Activated naive CD8-positive, alpha-beta T cell treated with anti-CD3 and anti-CD28 coated beads for 36 hours (primary cell): ENCODE measurements at places on chromosomes 6 and 20. TPM values are rescaled to one million over a fixed set of nuclear protein-coding genes. Genes with fewer than 3 reads are reported as not detected.

DLL1 gene
- total RNA-seq: 4.3 TPM

WFDC2 gene
- total RNA-seq: 0.98 TPM

ID4 gene
- total RNA-seq: not detected

IPCEF1 gene
- total RNA-seq: 14.2 TPM

- H3K36me3 ChIP-seq: no peaks in the 10 kb centered on the region
- peaks cover 6% of the 10 kb centered on the region for H3K27me3 ChIP-seq
- no peak overlapping the region for H3K27ac ChIP-seq
- DNase-seq: no peak
These were observed 92.1 kb upstream of the FAM184A start for GRCh38 chr6:119170447-119171087.

- no peaks in the 10 kb centered on the region for H3K36me3 ChIP-seq
- no peak for DNase-seq
- no peaks in the 10 kb centered on the region for H3K4me1 ChIP-seq
- H3K4me3 ChIP-seq: no peak overlapping the region
- H3K27ac ChIP-seq: no peak overlapping the region
These were observed 18.6 kb downstream of the KCNK17 start for GRCh38 chr6:39295611-39296011.

DNA sequence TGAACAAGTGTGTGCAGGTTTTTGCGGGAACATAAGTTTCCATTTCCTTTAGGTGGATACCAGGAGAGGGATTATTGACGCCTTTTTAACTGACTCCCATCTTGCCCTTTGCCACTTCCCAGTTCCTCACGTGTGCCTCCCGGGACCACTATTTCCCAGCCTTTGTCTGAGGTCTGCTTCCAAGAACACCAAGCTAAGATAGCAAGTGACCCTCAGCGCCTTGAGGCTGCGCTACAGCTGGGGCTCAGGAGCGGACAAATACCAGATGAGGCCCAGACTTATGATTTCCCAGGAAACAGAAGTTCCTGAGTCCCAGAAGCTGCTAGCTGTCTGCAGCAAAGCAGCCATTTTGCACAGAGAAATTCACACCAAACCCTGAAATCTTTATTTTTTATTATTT lies 216.7 kb downstream of the SYNDIG1 start:
- no peak overlapping the region for H3K4me3 ChIP-seq
- no peaks in the 10 kb centered on the region for H3K27me3 ChIP-seq
- H3K36me3 ChIP-seq: no peaks in the 10 kb centered on the region
- H3K27ac ChIP-seq: no peak overlapping the region

- H3K27ac ChIP-seq: no peak overlapping the region
- H3K4me3 ChIP-seq: no peak overlapping the region
- H3K4me1 ChIP-seq: peaks cover 25% of the 10 kb centered on the region
- H3K36me3 ChIP-seq: no peaks in the 10 kb centered on the region
These were observed 46.8 kb downstream of the LY86 start for GRCh38 chr6:6635291-6635690.

DNA sequence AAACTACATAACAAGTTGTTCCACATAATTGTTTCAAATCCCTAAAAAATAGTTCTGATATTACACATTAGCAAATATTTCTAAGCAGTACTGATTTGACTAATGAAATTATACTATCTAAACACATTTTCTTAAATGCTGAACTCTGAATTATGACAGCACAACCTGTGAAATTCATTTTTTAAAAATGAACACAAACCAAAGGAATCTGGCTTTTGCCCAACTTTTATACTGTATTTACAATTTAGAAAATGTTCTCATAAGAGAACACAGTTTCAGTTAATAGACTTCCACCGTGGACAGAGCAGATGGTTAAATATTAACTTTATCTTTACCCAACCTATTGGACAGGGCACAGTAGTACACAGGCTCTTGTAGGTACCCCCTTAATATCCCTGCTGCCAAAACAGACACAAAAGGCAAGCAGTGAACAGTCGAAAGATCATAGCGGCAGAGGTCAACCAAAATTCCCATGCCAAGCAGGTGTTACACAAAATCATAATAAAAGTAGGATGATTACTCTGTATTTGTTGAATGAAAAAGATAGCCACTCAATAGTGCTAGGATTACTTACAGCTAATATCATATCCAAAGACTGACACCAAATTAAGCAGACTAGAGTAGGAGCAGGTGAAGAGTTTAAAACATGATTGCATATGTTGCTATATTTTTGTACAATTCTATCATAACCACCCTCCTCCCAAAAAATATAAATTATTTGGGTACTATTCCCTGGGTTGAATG lies 122.5 kb downstream of the RNGTT start:
- no peaks in the 10 kb centered on the region for H3K4me1 ChIP-seq
- H3K27me3 ChIP-seq: no peaks in the 10 kb centered on the region
- peaks cover 70% of the 10 kb centered on the region for H3K36me3 ChIP-seq
- H3K27ac ChIP-seq: no peak overlapping the region
- no peak for DNase-seq

GRCh38 chr6:11833626-11834592 lies 55.3 kb upstream of the ADTRP start:
- H3K27me3 ChIP-seq: no peaks in the 10 kb centered on the region
- no peak overlapping the region for H3K27ac ChIP-seq
- H3K4me3 ChIP-seq: no peak overlapping the region

- H3K4me1 ChIP-seq: no peaks in the 10 kb centered on the region
- no peak overlapping the region for H3K27ac ChIP-seq
- no peak overlapping the region for H3K4me3 ChIP-seq
- H3K36me3 ChIP-seq: no peaks in the 10 kb centered on the region
- no peaks in the 10 kb centered on the region for H3K27me3 ChIP-seq
- DNase-seq: no peak
These were observed 620.5 kb downstream of the DOK5 start for GRCh38 chr20:55095745-55096400.

GRCh38 chr20:62446481-62446880 lies 19.1 kb upstream of the RBBP8NL start:
- no peaks in the 10 kb centered on the region for H3K4me1 ChIP-seq
- no peak overlapping the region for H3K4me3 ChIP-seq
- H3K27ac ChIP-seq: no peak overlapping the region
- H3K36me3 ChIP-seq: no peaks in the 10 kb centered on the region
- peaks cover 4% of the 10 kb centered on the region for H3K27me3 ChIP-seq
- DNase-seq: no peak

DNA sequence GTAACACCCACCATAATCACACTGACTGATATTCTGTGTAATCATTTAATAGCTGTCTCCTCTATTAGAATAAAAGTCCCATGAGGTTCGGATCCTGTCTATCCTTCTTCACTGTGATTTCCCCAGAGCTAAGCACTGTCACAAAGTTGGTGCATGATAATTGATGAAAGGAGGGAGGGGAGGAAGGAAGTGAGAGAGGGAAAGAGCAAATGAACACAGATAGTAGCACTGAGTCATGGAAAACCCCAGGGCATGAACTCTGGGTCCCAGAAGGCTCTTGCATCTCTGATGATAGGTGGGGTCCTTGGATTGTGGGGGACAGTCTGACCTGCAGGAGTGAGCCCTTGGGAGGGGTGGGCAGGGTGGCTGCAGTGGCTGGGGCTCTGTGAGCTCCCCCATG lies 294.1 kb downstream of the LRFN2 start:
- H3K27me3 ChIP-seq: peaks cover 19% of the 10 kb centered on the region
- H3K36me3 ChIP-seq: no peaks in the 10 kb centered on the region
- no peak for DNase-seq
- no peak overlapping the region for H3K27ac ChIP-seq
